Mesendoderm (in vitro differentiated cells): ENCODE measurements at places on chromosomes 12 and 14.

GRCh38 chr12:110004598-110004997 lies 5.4 kb downstream of the ANKRD13A start:
- no peak for DNase-seq

GRCh38 chr14:102085948-102086708 lies 716 bp downstream of the HSP90AA1 start:
- peak; percentile 48 for DNase-seq

DNA sequence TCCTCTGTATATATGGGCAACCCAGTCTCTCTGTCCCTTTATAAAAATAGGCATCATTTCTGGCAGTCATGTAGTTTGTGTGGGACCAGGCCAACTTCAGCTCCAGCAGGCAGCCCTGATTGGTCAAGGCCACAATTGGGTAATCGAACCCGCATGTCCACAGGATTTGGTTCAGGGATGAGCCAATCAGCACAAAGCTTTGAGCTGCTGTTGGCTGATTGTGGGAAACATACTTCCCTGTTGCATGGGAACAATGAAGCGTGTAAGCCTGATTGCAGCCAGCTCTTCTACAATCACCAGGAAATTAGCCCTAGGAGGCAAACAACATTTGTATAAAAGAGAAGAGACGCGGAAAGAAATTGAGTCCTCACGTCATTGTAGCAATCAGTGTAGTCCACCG lies 328.6 kb downstream of the PCNX1 start:
- peak; percentile 53 for DNase-seq

- DNase-seq, result no peak
These were observed 32.0 kb downstream of the RFLNA start for GRCh38 chr12:124326871-124327270.

- no peak for DNase-seq
These were observed 141.3 kb upstream of the PLEKHG7 start for GRCh38 chr12:92561543-92561899.
